ENCODE measurements at places on chromosomes 3 and 15.

- DNase-seq: no peak
- H3K27ac ChIP-seq: peak overlapping the region; percentile 94
- H3K27me3 ChIP-seq: no peaks in the 10 kb centered on the region
- H3K36me3 ChIP-seq: peaks cover 17% of the 10 kb centered on the region
- H3K4me1 ChIP-seq: peaks cover 39% of the 10 kb centered on the region
These were observed 927 bp upstream of the FYTTD1 start for GRCh38 chr3:197748597-197749314.

DNA sequence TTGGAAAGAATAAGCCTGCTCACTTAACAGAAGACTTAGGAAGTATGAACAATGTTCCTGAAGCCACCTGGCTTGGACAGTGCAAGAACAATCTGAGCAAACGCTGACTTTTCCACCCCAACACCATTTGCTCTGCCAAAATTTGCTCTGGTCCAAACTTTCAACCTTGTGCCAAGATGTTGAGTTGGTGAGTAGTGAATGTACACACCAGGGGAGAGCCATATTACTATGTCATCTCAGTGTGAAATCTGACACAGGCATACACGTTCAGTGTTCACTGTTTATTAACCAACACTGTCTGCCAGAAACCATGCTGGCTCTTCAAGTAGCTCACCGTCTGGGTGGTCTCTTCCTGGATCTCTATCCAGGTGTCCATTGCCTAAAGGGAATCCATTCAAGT lies 152.9 kb upstream of the LPP start:
- H3K27ac ChIP-seq: no peak overlapping the region
- H3K4me1 ChIP-seq: peaks cover 22% of the 10 kb centered on the region
- no peak overlapping the region for H3K4me3 ChIP-seq

DNA sequence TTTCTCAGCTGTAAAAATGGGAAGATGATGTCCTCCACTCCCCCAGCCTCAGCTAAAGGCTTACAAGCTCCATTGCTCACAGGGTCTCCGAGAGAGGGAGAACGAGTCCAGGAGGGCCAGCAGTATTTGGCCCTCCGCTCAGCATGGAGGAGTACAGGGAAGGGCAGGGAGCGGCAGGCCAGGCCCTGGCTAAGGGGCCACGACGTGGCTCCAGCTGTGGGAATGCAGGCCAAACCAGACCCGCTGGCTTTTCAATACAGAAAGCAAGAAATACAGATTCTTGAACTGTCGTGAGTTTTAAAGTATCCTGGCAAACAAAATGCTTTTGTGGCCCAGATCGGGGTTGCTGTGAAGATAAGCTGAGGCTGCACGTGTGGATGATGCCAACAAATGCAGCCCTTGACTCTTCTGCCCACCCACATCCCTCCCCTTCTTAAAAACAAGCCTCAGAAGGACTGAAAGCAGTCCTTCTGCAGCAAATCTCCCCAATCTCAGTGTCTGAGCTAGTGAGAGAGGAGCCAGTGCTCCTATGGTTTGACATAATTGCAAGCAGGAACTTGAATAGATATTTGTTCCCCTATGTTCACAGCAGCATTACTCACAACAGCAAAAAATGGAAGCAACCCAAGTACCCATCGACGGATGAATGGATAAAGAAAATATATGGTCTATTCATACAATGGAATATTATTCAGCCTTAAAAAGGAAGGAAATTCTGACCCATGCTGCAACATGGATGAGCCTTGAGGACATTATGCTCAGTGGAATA lies 18.5 kb upstream of the FBLN2 start:
- no peak for DNase-seq
- H3K27ac ChIP-seq: no peak overlapping the region
- H3K36me3 ChIP-seq: no peaks in the 10 kb centered on the region
- H3K4me1 ChIP-seq: no peaks in the 10 kb centered on the region

DNA sequence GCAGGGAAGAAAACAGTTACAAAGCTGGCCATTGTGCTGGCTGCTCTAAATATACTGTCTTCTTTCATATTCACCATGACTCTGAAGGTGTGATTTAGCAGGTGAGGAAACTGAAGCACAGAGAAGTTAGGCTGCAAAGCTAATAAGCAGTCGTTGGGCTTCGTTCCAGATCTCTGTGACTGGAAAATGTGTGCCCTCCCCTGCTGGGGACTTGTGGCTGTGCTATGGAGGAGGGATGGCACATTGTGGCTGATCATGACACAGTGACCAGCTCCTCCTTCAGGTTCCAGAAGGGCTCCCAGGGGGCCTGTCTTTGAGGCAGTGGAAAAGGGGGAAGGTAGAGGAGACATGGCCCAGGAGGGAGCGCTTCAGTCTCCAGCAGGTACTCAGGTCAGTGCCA lies 19.2 kb downstream of the PXK start:
- H3K4me1 ChIP-seq: peaks cover 56% of the 10 kb centered on the region
- H3K36me3 ChIP-seq: peaks cover 22% of the 10 kb centered on the region
- peak overlapping the region; percentile 86 for H3K27ac ChIP-seq
- H3K4me3 ChIP-seq: peak overlapping the region; percentile 64
- peak; percentile 27 for DNase-seq

DNA sequence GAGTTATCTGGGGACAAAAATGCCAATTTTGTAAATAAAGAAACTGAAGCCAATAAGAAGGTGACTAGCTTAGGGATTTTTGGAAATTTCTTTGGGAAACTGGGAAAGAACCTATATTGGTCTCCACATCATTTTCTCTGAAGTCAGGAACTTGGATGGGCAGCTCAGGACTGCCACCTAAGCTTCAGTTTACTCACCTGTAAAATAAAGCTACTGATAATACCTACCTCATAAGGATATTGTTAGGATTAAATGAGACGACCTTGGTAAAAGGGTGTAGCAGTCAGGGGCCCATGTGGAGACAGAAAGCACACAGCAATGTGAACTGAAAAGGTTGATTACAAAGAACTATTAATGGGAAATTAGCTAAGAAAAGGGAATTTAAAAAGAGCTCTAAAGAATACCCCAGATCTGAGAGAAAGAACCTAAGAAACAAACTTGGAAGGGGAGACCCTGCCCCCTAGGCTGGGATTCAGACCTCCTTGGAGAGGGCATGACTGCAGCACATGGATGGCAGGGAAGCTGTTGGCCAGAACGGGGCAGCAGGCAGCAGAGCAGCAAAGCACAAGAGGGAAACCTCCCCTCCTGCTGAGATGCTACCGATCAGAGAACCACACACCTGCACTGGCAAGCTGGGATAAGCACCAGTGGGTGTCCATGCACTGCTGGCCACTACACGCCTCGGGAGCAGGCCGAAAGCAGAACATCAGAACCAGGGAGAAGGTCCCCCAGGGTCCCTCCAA lies 83.7 kb upstream of the THBS1 start:
- no peak for DNase-seq
- H3K4me3 ChIP-seq: no peak overlapping the region
- peaks cover 6% of the 10 kb centered on the region for H3K27me3 ChIP-seq
- H3K4me1 ChIP-seq: no peaks in the 10 kb centered on the region
- H3K27ac ChIP-seq: no peak overlapping the region
